ENCODE measurements at places on chromosomes 1 and 21. TPM values are rescaled to one million over a fixed set of nuclear protein-coding genes. Genes with fewer than 3 reads are reported as not detected.

The RAVER2 gene
- 6.6 TPM for total RNA-seq

The CRNN gene
- total RNA-seq: not detected

The ITLN2 gene
- not detected for total RNA-seq

DNA sequence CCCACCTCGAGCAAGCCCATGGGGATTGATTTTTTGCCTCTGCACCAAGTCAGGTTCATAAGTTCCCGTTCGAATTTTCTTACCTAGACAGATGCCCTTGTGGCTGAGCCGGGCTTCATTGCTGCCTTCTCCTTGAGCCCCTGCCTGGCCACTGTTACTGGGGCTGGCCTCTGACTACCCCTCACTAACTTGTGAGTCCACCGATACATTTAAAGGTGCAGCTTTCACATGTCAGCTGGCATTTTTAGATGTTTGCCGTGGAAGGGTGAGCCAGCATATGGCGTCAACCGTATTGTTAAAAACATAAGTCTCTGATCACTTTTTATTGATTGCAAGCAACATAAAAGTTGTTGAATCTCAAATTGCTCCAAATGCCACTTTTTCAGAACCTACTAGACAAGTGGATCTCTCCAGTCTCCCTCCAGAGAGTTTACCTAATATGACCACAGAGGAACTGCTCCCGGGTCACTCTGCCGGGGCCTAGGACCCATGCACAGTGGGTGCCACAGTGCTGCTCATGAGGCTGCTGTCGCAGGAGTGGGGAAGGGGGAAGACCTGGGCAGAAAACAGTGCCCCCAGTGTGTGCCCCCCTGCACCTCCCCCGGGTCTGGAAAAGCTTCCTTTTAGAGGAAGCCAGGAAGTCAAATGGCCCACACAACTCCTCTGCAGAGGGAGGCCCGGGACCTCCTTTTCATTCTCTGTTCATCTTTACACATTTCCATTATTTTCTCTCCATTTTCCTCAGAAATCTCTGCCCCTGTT is 18.8 kb downstream of the MX1 start:
- H3K36me3 ChIP-seq: no peaks in the 10 kb centered on the region
- DNase-seq: no peak
- no peaks in the 10 kb centered on the region for H3K4me1 ChIP-seq
- H3K4me3 ChIP-seq: no peak overlapping the region
- H3K27me3 ChIP-seq: no peaks in the 10 kb centered on the region
- no peak overlapping the region for H3K27ac ChIP-seq

- H3K27ac ChIP-seq: no peak overlapping the region
- H3K4me3 ChIP-seq: no peak overlapping the region
- no peaks in the 10 kb centered on the region for H3K27me3 ChIP-seq
- no peaks in the 10 kb centered on the region for H3K4me1 ChIP-seq
- no peaks in the 10 kb centered on the region for H3K36me3 ChIP-seq
Measured at GRCh38 chr1:215043401-215043800, 39.1 kb upstream of the KCNK2 start.

DNA sequence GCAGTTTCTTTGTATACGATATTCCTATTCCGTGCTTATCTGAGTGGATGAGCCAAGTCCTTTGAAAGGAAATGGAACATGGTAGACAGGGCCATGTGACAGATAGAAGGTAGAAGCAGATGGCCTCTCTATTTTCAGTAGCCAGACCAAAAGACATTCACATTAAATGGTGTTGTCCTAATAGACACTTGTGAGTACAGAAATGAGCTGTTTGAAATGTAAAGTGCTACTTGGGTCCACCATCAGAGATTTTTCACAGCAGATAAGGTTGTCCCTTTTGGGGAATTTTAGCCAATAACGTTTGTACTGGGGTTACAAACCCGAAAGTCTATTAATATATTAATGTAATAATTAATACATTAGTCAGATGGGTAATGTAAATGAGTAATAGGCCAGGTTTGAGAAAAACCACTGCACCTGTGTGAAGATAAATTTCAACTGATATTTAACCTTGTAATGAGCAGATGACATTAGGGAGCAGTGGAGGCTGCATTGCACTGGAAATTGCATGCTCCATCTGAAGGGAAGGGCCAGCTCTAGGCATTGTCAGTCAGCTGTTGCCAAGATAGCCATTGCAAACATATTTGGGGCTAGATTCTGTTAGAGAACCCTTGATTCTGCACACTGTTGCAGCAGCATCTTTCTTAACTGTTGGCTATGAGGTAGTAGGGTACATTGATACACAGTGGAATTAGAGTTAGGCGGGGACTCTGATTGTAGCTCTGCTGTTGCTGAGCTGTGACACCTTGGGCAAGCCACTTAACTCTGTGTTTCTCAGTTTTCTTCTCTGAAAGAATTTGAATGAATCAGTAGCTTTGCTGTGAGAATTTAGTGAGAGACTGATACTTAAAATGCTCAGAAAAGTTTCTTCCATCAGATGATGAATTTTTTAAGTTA is 43.8 kb downstream of the FGGY start:
- H3K36me3 ChIP-seq: no peaks in the 10 kb centered on the region
- H3K27me3 ChIP-seq: no peaks in the 10 kb centered on the region
- no peak for DNase-seq
- no peak overlapping the region for H3K4me3 ChIP-seq
- no peak overlapping the region for H3K27ac ChIP-seq
- no peaks in the 10 kb centered on the region for H3K4me1 ChIP-seq

DNA sequence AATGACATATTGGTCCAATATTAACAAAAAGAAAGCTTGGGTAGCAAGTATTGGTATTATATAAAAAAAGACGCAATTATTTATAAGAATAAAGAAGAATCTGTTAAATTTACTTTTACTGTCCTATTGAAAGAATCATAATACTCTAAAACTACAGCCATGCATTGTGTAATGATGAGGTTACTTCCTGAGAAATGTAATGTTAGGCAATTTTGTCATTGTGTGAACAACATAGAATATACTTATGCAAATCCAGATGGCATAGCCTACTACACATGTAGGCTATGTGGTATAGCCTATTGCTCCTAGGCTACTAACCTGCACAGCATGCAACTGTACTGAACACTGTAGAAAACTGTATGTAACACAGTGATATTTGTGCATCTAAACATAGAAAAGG is 121.2 kb upstream of the PTGFR start:
- no peaks in the 10 kb centered on the region for H3K36me3 ChIP-seq
- H3K27ac ChIP-seq: no peak overlapping the region
- H3K4me1 ChIP-seq: peaks cover 6% of the 10 kb centered on the region
- no peaks in the 10 kb centered on the region for H3K27me3 ChIP-seq
- H3K4me3 ChIP-seq: no peak overlapping the region

- no peak overlapping the region for H3K27ac ChIP-seq
- no peaks in the 10 kb centered on the region for H3K4me1 ChIP-seq
- H3K27me3 ChIP-seq: peaks cover 11% of the 10 kb centered on the region
- no peak overlapping the region for H3K4me3 ChIP-seq
Measured at GRCh38 chr1:27074175-27074780, 61.6 kb upstream of the TENT5B start.

Measured in astrocyte (in vitro differentiated cells and primary cell).